Activated CD4-positive, alpha-beta memory T cell treated with anti-CD3 and anti-CD28 coated beads, Interleukin-2, amount 10 ng/mL, durations not matched to agents 7 days and 5 days (primary cell): ENCODE measurements at places on chromosomes 7 and 10. TPM values are rescaled to one million over a fixed set of nuclear protein-coding genes. Genes with fewer than 3 reads are reported as not detected.

DNA sequence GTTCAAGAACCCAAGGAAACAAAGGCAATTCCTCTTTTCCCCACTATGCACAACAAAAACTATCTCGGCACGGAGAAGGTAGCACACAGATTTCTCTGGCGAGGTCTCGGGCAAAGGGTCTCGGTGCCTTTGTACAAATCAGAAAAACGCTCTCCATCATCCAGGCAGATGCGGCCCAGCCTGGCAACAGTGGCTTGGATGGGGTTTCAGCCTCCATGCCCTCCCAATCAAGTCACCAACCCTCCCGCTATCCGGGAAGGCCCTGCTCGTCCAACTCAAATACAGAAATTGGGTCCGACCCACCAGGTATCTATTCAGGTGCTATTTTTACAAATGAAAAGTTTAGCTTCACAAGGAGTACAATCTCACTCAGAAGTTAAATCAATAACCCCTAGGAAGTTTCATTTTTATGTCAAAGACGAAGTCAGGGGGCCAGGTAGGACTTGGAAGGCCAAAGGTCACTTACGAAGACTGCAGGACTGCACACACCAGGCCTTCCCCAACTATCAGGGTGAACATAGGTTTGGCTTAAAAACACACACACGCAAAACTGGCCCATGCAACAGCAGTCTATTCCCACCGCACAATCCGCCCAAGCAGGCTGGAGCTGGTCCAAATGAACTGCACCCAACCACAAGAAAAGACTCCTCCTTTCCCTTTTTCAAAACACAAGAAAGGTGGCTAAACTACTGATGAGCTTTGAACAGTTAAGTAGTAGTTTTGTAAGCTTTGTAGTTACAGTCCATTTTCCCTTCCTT lies 43.0 kb downstream of the GNA12 start:
- H3K4me3 ChIP-seq = no peak overlapping the region
- no peak overlapping the region for H3K27ac ChIP-seq
- no peaks in the 10 kb centered on the region for H3K36me3 ChIP-seq
- DNase-seq = no peak
- H3K27me3 ChIP-seq = no peaks in the 10 kb centered on the region

GRCh38 chr10:79179164-79179956 lies 110.6 kb downstream of the ZMIZ1 start:
- H3K27me3 ChIP-seq = no peaks in the 10 kb centered on the region
- no peaks in the 10 kb centered on the region for H3K4me1 ChIP-seq
- no peak overlapping the region for H3K27ac ChIP-seq

GRCh38 chr10:117312430-117312829 lies 62.8 kb downstream of the PDZD8 start:
- H3K27me3 ChIP-seq = no peaks in the 10 kb centered on the region
- H3K27ac ChIP-seq = no peak overlapping the region
- peaks cover 5% of the 10 kb centered on the region for H3K4me1 ChIP-seq
- no peak overlapping the region for H3K4me3 ChIP-seq

GRCh38 chr7:12712236-12712635 lies 24.8 kb downstream of the ARL4A start:
- no peaks in the 10 kb centered on the region for H3K27me3 ChIP-seq
- no peak for DNase-seq
- H3K27ac ChIP-seq = no peak overlapping the region
- H3K4me1 ChIP-seq = peaks cover 25% of the 10 kb centered on the region

DNA sequence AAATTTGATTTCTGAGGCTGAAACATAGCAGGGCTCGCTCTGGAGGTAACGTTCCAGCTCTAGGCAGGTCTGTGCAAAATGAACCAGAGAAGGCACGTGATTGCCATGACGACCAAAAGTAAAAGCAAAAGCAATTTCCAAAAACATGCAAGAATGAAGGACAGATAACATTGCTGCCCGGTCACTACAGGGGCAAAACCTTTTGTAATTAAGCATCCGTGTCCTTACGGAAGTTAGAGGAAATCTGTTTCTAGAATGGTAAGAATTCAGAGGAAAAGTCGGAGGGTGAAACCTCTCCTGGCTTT lies 2.9 kb downstream of the KLF6 start:
- H3K4me1 ChIP-seq = peaks cover 57% of the 10 kb centered on the region
- peaks cover 79% of the 10 kb centered on the region for H3K36me3 ChIP-seq
- H3K4me3 ChIP-seq = peak overlapping the region; percentile 97
- peak; percentile 63 for DNase-seq
- peak overlapping the region; percentile 98 for H3K27ac ChIP-seq

DNA sequence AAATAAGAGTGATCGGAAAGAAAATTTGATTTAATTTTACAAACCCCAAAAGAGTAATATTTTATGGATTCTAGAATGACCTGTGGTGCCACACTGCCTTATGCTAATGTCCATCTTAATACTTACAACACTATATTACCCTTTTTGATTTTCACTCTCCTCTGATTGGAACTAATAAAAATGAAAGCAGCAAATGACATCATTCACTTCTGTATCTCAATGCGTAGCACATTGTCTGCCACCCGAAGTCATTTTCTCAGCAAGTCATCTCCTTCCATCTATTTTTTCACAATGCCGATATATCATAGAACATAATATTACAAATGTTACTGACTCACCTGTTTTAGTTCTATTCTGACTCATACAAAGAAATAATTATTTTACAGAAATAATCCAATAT lies 127.5 kb upstream of the PCLO start:
- H3K27me3 ChIP-seq = no peaks in the 10 kb centered on the region
- no peak overlapping the region for H3K27ac ChIP-seq
- H3K36me3 ChIP-seq = no peaks in the 10 kb centered on the region

GRCh38 chr7:30674876-30675275 lies 7.4 kb downstream of the CRHR2 start:
- H3K27ac ChIP-seq = no peak overlapping the region
- no peaks in the 10 kb centered on the region for H3K36me3 ChIP-seq
- DNase-seq = no peak
- H3K27me3 ChIP-seq = peaks cover 31% of the 10 kb centered on the region
- H3K4me1 ChIP-seq = no peaks in the 10 kb centered on the region
- no peak overlapping the region for H3K4me3 ChIP-seq

GRCh38 chr7:157660971-157661610 lies 324.3 kb downstream of the DNAJB6 start:
- no peak overlapping the region for H3K4me3 ChIP-seq
- H3K36me3 ChIP-seq = no peaks in the 10 kb centered on the region
- DNase-seq = no peak
- H3K27me3 ChIP-seq = no peaks in the 10 kb centered on the region
- peaks cover 9% of the 10 kb centered on the region for H3K4me1 ChIP-seq

Gene ITIH5
- total RNA-seq = not detected

Gene AASS
- total RNA-seq = 0.93 TPM

GRCh38 chr7:73960548-73960947 lies 67.4 kb upstream of the ELN start:
- no peak overlapping the region for H3K4me3 ChIP-seq
- no peaks in the 10 kb centered on the region for H3K4me1 ChIP-seq
- peaks cover 20% of the 10 kb centered on the region for H3K27me3 ChIP-seq
- no peak for DNase-seq
- no peaks in the 10 kb centered on the region for H3K36me3 ChIP-seq

Gene EVX1
- not detected for total RNA-seq

DNA sequence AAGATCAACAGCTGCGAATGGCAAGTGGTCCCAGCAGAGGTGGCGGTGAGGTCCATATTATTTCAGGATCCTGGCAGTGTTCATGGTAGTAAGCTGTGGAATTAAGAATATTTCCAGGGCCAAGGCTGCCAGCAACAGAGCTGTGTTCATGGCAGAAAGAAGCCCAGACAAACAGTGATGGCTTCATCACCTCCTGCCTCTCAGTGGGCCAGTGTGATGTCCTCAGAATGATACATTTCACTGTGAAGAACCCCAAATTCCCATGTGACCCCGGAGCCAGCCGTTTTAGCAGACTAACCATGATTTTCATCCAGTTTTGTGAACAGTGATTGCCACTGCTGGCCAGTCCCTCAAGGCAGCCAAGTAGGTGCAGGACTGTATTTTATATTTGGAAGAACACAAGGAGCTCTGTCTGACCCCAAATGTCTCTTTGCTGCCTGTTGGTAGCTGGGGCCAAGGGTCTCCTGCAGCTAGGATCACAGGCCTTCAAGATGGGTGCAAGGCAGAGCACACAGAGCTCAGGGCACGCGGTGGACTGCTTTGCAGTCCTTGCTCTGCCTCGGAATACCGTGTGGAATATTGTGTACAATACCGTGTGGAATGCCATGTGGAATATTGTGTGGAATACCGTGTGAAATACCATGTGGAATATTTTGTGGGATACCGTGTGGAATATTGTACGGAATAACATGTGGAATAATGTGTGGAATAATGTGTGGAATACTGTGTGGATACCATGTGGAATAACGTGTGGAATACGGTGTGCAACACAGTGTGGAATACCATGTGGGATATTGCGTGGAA lies 132.3 kb upstream of the CHST15 start:
- H3K27ac ChIP-seq = peak overlapping the region; percentile 37
- DNase-seq = peak; percentile 60
- H3K4me3 ChIP-seq = peak overlapping the region; percentile 33

- no peaks in the 10 kb centered on the region for H3K27me3 ChIP-seq
- DNase-seq = no peak
- no peaks in the 10 kb centered on the region for H3K4me1 ChIP-seq
- no peak overlapping the region for H3K27ac ChIP-seq
Observed at GRCh38 chr7:157977306-157977705, 610.3 kb downstream of the PTPRN2 start.

DNA sequence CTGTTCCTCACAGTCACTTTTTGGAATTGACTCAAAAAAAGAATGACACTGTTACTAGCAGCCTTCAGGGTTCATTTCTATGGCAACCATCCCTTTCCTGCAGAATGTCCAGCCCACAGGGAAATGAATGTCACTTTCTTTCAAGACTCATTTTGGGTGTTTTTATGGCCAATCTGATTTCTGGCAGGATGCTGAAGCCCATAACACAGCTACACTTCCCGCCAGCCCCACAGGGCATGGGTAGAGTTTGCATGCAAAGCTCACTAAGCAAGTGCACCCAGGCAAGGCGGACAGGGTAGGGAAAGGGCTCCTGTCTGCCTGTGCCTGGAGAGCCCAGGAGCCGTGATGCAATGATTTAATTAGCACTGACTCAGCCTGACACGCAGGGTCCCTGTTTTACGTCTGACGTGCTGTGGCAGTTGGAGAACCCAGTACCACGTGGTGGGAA lies 26.1 kb upstream of the GPAM start:
- DNase-seq = no peak
- H3K36me3 ChIP-seq = no peaks in the 10 kb centered on the region
- peaks cover 7% of the 10 kb centered on the region for H3K27me3 ChIP-seq
- H3K4me3 ChIP-seq = no peak overlapping the region
- H3K27ac ChIP-seq = no peak overlapping the region

Gene TSPAN33
- 0.48 TPM for total RNA-seq

GRCh38 chr7:157431173-157431950 lies 94.6 kb downstream of the DNAJB6 start:
- no peak overlapping the region for H3K27ac ChIP-seq
- H3K4me3 ChIP-seq = no peak overlapping the region
- no peaks in the 10 kb centered on the region for H3K36me3 ChIP-seq
- H3K27me3 ChIP-seq = peaks cover 3% of the 10 kb centered on the region
- DNase-seq = no peak

Gene ZNF394
- 64.4 TPM for total RNA-seq

Gene LRRC4
- not detected for total RNA-seq

Gene PPP3CB
- total RNA-seq = 53.4 TPM

GRCh38 chr10:110845756-110846620 lies 25.7 kb upstream of the PDCD4 start:
- DNase-seq = no peak
- no peaks in the 10 kb centered on the region for H3K27me3 ChIP-seq
- no peaks in the 10 kb centered on the region for H3K36me3 ChIP-seq
- peaks cover 46% of the 10 kb centered on the region for H3K4me1 ChIP-seq
- H3K4me3 ChIP-seq = no peak overlapping the region
- H3K27ac ChIP-seq = no peak overlapping the region

Gene NODAL
- total RNA-seq = not detected

- H3K27me3 ChIP-seq = no peaks in the 10 kb centered on the region
- no peak overlapping the region for H3K27ac ChIP-seq
- no peak for DNase-seq
- peaks cover 30% of the 10 kb centered on the region for H3K4me1 ChIP-seq
- H3K36me3 ChIP-seq = peaks cover 4% of the 10 kb centered on the region
Observed at GRCh38 chr7:2041496-2042367, 191.0 kb downstream of the MAD1L1 start.

Gene ZNF425
- total RNA-seq = 1.1 TPM

GRCh38 chr10:110883924-110884323 lies 12.2 kb downstream of the PDCD4 start:
- peak overlapping the region; percentile 40 for H3K27ac ChIP-seq
- H3K4me3 ChIP-seq = peak overlapping the region; percentile 60
- H3K36me3 ChIP-seq = peaks cover 65% of the 10 kb centered on the region
- no peaks in the 10 kb centered on the region for H3K27me3 ChIP-seq

GRCh38 chr10:69652111-69652856 lies 22.2 kb downstream of the FAM241B start:
- no peak for DNase-seq
- no peaks in the 10 kb centered on the region for H3K36me3 ChIP-seq

Gene SRGN
- total RNA-seq = 474 TPM

Gene UCMA
- total RNA-seq = not detected

- H3K36me3 ChIP-seq = no peaks in the 10 kb centered on the region
- DNase-seq = no peak
- peaks cover 4% of the 10 kb centered on the region for H3K27me3 ChIP-seq
Observed at GRCh38 chr10:4663162-4663992, 162.6 kb upstream of the AKR1E2 start.

Gene NKX2-3
- not detected for total RNA-seq

Gene MMP21
- not detected for total RNA-seq

- H3K36me3 ChIP-seq = no peaks in the 10 kb centered on the region
- DNase-seq = no peak
- peaks cover 9% of the 10 kb centered on the region for H3K27me3 ChIP-seq
Observed at GRCh38 chr10:97999923-98000248, 30.5 kb downstream of the CRTAC1 start.

- H3K27ac ChIP-seq = no peak overlapping the region
- no peak overlapping the region for H3K4me3 ChIP-seq
- peaks cover 15% of the 10 kb centered on the region for H3K36me3 ChIP-seq
- H3K27me3 ChIP-seq = peaks cover 4% of the 10 kb centered on the region
Observed at GRCh38 chr7:6658618-6659345, 21.7 kb downstream of the ZNF316 start.

Gene NEURL1
- 0.98 TPM for total RNA-seq

DNA sequence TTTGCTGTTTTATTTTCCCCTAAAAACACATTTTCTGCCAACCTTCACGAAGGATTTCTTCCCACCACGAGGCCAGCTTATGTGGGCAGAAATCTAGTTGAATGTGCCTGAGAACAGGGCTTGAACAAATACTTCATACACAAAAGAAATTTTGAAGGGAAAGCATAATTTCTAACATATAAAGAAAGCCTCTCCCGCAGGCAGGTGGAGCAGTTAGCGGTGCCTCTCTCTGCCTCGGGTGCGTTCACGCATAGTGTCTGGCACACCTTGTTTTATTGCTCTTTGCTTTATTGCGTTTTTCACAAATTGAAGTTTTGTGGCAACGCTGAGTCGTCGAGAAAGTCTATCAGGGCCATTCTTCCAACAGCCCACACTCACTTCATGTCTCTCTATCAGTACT lies 7.0 kb upstream of the CSGALNACT2 start:
- no peak for DNase-seq
- H3K4me3 ChIP-seq = no peak overlapping the region
- no peak overlapping the region for H3K27ac ChIP-seq
- peaks cover 95% of the 10 kb centered on the region for H3K4me1 ChIP-seq

GRCh38 chr7:100573691-100574361 lies at the start of gene SAP25:
TSS of gene SAP25 (minus strand) at chr7:100573900. CDS start at chr7:100573742, 158 bp downstream.
- H3K27me3 ChIP-seq = no peaks in the 10 kb centered on the region
- peaks cover 44% of the 10 kb centered on the region for H3K36me3 ChIP-seq
- no peak within 1 kb of the TSS for H3K4me3 ChIP-seq
- no peak for DNase-seq

- no peaks in the 10 kb centered on the region for H3K4me1 ChIP-seq
- no peak overlapping the region for H3K4me3 ChIP-seq
- no peak for DNase-seq
- H3K36me3 ChIP-seq = no peaks in the 10 kb centered on the region
- H3K27ac ChIP-seq = no peak overlapping the region
Observed at GRCh38 chr10:106957823-106958588, 206.5 kb downstream of the SORCS1 start.
